ENCODE measurements at places on chromosomes 3 and 15.

DNA sequence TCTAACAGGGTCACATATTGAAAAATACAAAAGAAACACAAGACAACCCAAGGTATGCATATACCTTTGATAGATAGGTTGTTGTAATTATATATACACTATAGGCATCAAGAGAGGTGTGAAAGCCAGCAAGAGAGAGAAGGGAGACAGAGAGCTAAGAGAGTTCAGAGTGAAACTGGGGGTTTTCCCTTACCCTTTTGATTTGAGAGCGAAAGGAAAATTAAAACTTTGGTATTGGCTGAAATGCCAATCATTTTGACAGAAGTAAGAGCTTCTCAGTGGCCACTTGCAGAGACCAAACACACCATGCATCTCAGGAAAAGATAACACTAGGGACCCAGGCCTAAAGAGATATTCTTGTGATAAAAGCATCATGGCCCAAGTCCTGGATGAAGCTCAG lies 183.6 kb downstream of the SHOX2 start:
- DNase-seq = no peak

DNA sequence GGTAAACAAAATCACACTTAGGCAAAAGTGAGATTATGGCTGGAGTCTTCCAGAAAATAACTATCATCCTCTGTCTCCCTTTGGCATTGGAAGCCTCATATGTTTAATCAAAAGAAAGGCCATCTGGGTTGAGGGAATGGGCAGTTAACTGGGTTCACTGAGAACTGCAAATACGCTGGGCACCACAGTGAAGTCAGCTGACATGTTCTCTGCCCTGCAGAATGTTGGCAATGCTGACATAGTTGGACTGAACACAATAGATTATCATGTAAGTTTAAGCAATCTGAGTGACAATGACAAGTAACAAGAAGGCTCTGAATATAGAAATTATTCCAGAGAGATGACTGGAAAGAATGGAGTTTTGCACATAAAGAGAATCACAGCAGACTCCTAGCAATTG lies 43.8 kb upstream of the SLC25A26 start:
- no peak for DNase-seq

- DNase-seq = no peak
Measured at GRCh38 chr3:149122721-149123578, 6.5 kb upstream of the HPS3 start.

DNA sequence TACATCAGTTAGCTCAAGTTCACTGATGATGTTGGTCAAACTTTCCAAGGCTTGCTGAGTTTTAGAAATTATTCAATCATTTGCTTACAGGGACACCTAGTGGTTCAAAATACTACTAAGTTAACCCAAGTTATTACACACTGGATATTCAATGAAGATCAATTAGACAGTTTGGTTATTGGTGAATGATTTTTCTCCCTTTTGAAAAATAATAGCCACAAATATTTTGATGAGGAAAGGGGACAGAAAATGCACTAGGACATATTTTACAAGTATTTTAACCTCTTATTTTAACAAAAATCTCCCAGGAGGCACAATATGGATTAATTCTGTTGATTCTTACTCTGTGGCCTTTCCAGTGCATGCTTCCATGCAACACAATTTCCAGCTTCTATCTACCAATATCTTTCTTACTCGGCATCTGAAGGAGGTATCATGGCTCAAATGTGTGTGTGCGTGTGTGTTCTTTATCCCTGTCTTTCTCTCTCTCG lies 20.1 kb upstream of the GOLGA6L2 start:
- no peak for DNase-seq

GRCh38 chr15:68411343-68411675 lies 20.7 kb downstream of the ITGA11 start:
- no peak for DNase-seq

- no peak for DNase-seq
Measured at GRCh38 chr3:53705774-53706173, 140.4 kb downstream of the CHDH start.
